ENCODE measurements at places on chromosomes 6 and 20.

GRCh38 chr6:29011276-29011734, 6.2 kb upstream of the ZNF311 start:
- DNase-seq, result peak; percentile 86

DNA sequence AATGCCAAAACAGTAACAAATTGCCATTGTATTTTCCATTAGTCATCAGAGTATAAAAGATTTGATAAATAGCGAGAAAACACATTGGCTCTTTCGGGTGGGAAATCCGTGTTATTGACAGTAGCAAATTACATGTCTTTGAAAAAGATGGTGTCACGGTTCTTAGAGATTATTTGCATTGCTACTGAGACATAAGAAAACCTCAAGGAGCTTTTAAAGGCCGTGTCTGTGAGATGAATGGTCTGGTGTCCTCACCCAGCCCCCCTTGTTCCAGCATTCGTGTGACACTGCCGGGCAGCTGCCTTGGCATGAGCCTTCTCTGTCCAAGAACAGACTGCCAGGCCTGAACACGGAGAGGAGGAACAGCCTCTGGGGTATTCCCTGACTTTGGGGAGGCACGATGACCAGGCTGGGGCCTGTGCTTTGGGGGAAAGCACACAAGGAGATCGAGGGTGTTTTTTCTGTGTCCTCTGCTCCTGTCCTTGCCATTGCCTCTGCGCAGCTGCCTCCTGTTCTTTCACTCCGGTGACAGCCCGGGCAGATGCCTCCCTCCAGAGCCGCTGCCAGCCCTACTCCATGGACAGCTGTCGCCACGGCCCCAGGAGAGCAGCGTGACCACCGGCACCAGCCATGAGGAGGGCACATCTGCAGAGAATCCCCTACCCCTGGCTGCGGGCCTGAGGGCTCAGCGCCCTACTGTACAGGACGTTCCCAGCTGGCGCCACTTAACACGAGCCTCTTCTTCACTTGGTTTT, 167.7 kb upstream of the CDYL start:
- DNase-seq, result no peak

DNA sequence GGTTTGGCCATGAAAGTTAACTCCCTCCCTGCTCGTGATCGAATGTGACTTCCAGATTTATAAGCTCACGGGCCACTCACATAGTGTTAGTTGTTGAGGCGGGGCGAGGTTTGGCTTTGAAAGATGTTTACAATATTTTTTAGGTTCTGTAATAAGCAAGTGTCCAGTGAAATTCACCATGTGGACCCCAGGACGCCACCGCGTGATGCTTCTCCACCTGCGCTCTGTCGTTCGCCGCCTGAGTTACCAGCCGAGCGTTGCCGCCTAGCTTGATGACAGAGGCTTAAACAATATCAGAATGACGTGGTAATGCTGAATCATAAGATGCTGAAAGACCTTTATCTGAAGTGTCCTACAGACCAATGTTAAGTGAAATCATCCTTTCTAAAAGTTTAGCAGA, 241.0 kb downstream of the MYLK4 start:
- no peak for DNase-seq

DNA sequence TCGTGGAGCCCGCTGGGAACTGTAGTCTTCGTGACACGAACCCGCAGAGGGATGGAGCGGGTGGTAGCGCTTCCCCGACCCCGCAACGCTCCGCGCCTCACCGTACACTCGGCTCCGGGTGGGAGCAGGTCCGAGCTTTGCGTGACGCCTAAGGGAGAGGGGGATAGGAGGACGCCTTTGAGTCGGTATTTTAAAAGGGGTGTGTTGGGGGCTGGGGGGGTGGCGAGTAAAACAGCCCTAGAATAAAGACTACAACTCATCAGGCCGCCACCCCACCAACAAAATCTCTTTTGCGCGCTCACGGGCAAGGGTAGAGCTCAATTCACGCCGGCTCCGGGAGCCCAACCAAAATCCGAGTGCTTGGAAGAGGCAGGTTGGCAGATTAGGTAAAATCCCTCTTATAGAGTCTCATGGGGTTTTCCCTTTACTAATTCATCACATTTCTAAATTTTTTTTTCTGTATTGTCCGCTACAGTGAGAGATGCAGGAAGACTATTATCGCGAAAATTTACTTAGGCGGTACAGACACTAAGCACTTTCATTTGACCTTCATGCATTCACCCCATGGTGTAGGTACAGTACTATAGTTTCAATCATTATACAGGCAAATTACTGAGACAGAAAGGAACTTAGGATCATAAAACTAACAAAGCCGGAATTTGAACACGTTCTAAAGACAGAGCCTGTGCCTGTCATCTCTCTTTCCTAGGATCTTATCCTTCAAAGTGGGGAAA, 706 bp upstream of the SNX14 start:
- DNase-seq, result peak; percentile 43

DNA sequence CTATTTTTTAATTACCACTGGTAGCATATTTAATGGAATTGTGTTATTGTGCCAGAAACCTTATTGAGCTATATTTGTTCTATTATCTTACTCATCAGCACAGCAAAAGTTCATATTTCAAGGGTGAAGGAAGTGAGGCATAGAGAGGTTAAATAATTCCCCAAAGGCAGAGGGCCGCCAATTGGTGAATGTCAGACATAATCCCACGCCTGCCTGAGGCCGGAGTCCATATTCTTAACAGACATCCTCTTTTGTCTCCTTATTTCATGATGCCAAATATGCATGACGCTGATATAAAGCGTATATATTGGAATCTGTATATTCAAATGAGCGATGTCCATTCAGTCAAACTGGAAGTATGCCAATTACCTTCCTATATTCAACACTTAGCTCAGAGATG, 505.0 kb upstream of the SLC35B3 start:
- DNase-seq, result no peak

GRCh38 chr20:25369529-25369928, 21.1 kb downstream of the ABHD12 start:
- no peak for DNase-seq

DNA sequence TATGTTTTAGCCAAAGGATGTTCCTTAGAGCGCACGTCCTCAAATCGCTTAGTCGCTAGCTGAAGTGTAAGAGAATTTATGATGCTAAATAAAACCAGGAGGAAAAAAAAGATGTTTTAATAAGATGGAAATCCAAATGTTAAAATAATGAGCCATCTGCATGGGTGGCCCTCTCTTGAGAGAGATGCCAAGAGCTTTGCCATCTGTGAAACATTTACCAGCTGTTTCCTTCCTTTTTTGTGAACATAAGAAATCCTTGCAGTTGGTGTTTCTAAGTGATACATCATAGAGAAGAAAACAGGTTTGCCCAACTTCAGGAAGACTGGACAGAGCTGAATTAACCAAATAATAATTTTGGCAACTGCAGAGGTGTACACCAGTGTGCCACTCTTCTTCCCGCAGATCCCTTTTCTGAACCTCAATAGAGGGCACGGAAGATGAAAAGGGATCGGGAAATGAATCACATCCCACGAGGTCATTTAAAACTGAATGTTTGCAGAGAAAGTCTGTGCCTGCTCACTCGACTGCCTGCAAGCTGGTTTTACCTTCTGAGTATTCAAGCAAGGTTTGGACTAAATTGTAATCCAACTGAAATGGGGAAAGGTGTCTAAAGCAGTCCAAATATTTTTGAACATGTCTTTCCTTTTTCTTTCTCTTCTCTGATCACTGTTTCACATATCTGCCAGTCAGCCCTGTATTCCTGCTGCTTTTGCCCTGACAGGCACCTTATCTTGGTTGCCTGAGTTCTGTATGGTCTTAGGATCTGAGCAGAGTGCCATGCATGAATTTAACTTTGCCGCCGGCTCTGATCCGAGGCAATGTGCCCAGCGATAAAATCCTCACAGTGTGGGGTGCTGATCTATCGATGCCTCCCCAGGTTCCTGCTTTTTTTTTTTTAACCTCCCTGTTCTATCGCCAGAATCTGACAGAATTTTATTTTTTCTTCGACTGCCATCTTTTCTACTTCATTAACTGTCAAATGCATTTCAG, 35.5 kb upstream of the TSHZ2 start:
- DNase-seq, result no peak

DNA sequence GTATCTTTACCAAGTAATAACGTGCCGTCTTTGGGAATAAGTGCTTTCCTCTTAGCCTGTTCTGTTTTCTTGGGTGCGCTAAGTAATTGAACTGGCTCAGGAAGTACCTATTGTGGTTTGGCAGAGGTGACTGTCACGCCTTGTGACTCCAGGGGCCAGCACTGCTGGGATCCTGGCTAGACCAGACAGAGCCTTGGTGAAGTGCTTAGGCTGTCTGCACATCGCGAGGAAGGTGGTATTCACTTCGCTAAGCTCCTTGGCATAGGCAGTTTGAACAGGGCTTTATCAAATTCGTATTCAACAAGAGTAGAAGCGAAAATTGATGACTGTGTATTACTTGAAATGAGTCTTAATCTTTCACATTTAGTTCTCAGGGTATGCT, 17.6 kb downstream of the PRDM1 start:
- peak; percentile 25 for DNase-seq

DNA sequence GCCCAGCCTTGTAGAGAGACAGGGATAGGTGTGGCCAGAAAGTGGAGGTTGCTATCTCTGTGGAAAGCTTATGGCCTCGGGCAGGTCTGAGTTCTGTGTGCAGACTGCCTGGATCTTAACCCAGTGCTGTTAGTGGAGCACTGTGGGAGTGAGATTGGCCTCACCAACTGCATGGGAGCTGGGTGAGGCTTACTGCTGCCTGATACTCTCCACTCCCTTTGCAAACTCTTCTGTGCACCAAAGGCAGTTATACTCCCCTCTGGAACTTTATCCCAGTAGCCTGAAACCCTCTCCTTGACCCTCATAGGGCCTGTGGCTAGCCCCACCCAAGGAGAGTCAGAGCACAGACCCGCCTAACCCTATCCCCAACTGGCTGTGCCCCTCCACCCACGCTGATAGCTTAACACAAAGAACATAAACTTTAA, 41.4 kb upstream of the PKIB start:
- DNase-seq, result peak; percentile 1

DNA sequence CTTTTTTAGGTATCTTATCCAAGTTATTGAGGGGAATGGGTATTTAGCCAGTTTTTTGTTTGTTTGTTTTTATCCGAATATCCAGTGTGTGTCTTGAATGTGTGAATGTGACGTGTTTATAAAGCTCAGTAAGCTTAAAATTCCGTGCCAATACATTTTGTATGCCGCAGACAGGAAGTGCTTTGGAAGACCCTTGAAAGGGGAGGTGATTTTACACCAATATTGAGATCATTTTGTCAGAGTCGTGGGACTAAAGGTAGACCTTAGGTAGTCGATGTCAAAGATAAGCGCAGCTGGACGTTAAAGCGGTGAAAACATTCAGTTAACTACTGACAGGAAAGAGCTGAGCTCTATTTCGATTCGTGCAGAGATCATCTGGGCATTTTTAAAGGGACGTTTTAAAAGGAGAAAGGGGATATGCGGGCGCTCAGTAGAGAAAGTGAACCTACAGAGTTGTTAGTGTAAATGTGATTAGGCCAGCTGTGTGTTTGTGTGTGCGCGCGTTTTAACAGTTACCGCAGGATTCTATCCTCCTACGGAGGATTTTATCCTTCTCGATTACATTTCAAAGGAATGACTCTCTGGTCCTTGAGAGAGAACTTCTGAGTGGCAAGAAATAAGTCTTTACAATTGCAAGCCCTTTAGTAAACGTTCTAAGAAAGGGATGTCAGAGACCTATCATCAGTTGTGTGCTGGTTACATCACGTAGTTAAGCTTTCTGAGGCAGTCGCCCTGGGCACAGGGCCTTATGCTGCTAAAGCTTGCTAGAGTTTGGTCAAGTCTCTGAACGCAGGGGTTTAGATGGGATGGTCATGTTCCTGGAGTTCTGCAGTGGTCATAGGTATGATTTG, 625 bp upstream of the ECHDC1 start:
- peak; percentile 44 for DNase-seq

GRCh38 chr20:17995967-17996819, 27.4 kb downstream of the MGME1 start:
- peak; percentile 89 for DNase-seq

DNA sequence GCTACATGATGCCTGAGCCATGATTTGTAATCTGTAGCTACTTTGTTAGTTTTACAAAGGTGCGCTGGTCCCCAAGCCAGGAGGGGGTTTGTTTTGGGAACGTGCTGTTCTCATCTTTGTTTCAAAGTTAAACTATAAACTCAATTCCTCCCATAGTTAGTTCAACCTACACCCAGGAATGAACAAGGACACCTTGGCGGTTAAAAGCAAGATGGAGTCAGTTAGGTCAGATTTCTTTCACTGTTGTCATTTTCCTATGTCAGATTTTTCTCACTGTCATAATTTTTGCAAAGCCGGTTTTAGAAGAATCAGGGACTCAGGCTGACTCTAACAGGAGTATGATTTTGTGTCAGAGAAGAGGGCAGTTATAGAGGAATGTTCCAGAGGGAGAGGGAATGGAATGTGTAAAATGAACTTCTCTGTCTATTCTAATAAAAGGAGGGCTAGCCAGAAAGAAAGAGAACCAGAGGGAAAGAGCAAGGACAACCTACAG, 2.3 kb upstream of the GMPR start:
- DNase-seq, result peak; percentile 2

GRCh38 chr6:139919107-139920026, 544.9 kb upstream of the CITED2 start:
- DNase-seq, result no peak

- DNase-seq, result peak; percentile 10
These were observed 11.8 kb upstream of the CAP2 start for GRCh38 chr6:17381424-17382147.

- DNase-seq, result no peak
These were observed 48.7 kb downstream of the BCAS4 start for GRCh38 chr20:50843331-50844276.

GRCh38 chr6:8551386-8551785, 116.0 kb upstream of the SLC35B3 start:
- DNase-seq, result no peak

GRCh38 chr6:38113825-38114576, 294.5 kb downstream of the ZFAND3 start:
- no peak for DNase-seq
